Posterior cingulate gyrus (tissue), 11 donors: ENCODE measurements at places on chromosomes 6 and 20.

DNA sequence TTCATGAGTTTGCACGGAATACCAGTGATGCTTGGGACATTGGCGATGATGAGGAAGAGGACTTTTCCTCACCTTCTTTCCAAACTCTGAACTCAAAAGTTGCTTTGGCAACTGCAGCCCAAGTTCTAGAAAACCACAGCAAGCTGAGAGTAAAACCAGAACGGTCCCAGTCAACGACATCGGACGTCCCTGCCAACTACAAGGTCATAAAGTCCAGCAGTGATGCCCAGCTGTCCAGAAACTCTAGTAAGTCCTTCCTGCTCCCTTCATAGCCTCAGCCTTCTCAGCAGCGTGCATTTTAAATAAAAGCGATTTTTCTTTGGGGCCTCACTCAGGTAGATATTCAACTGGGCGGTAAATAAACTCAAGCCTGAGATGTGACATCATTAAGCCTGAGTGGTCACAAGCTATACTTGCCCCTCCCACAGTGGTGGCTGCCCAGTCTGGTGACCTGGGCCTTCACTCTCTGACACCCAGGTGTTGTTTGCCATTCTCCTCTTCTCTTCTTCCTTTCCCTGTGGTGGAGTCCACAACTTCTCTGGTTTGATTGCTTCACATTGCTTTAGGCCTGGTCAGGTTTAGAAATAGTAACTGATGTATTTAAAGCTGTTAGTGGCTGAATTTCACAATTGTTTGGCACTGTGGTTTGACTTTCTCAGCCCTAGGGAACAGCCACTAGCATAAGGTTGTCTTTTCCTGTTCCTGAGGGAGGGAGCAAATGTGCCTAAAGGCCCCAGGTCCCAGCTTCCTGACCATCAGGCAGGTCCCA lies 21.6 kb upstream of the TMEM217 start:
- DNase-seq: no peak

DNA sequence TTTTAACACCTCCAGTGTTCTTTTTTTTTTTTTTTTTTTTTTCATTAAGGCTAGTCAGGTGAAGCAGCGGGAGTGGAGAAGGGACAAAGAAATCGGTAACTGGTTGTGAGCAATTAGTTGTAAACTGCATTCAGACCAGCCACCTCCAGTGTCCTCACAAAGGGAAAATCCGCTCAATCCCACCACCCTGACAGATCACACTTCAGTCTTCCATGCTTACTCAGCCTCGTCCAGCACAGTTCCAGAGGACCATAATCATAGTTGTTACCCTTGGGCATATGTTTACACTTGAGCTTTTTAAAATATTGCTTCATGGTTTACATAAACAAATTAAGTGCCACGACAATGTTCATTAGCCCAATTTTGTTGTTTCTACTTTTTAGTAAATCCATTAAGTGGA lies 10.2 kb downstream of the DYNLRB1 start:
- no peak for DNase-seq

GRCh38 chr6:159692303-159693127 lies 526 bp downstream of the SOD2 start:
- DNase-seq: peak; percentile 93

- DNase-seq: no peak
Observed at GRCh38 chr6:139030228-139030963, 1.9 kb downstream of the ABRACL start.

DNA sequence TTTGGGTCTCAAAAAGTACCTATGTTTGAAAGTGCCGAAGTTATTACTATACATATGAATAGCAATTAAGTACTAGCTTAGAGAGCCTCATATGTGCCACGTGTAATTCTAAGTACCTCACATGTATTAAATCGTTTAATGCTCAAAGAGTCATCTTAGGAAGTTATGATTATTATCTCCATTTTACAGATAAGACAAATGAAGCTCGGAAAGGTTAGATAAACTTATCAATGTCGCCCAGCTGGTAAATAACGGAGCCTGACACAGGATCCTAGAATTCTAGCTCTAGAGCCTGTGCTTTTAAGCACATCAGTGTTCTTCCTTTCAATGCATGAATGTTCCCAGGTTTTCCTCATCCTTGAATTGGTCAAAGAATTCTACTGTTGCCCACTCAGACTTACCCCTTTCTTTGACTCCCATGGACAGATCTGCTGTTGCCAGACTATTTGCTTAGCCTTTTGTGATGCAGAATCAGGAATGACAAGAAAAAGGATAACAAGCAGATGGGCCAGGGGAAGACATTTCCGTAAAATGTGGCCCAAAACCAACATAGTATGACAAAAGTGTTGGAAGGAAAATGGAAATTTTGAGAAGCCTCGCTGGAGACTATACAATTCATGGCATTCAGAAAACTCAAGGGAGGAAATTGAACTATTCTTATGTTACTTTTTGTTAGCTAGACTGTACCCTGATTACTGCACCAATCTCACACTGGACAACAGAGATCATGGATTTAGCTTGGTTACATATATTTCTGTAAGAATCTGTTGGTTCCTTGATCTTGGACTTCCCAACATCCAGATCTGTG lies 237.1 kb upstream of the CITED2 start:
- DNase-seq: no peak

DNA sequence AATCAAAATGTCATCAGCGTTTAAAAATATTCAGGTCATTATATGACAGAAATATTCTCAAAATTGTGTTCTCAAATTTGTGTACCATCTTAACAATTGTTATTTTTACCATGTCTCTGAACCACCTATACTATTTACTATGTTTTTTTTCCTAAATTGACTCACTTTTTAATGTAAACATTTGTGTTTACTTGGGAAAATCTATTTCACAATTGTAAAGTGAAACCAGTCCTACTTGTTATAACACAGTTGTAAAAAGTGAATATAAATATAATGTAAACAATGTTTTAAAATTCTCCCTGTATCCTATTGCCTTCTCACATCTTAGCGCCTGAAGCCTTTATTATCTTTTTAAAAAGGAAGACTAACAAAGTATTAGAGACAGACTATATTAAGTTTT lies 83.5 kb downstream of the ADGRG6 start:
- no peak for DNase-seq

GRCh38 chr6:56799989-56800388 lies 154.9 kb upstream of the BEND6 start:
- no peak for DNase-seq

DNA sequence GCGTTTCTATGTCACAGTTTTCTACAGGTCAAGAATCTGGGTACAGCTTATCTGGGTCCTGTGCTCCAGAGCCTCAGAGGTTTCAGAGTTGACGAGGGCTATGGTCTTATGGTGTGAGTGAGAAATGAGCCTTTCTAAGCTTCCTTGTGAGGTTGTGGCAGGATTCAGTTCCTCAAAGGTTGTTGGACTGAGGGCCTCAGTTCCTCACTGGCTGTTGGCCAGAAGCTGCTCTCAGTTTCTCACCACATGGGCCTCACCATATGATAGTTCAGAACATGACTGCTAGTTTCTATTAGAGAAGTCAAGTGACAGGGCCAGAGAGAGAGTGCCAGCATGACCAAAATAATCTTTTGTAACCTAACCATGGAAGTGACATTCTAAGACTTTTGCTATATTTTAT lies 96.1 kb downstream of the NUS1 start:
- DNase-seq: no peak

DNA sequence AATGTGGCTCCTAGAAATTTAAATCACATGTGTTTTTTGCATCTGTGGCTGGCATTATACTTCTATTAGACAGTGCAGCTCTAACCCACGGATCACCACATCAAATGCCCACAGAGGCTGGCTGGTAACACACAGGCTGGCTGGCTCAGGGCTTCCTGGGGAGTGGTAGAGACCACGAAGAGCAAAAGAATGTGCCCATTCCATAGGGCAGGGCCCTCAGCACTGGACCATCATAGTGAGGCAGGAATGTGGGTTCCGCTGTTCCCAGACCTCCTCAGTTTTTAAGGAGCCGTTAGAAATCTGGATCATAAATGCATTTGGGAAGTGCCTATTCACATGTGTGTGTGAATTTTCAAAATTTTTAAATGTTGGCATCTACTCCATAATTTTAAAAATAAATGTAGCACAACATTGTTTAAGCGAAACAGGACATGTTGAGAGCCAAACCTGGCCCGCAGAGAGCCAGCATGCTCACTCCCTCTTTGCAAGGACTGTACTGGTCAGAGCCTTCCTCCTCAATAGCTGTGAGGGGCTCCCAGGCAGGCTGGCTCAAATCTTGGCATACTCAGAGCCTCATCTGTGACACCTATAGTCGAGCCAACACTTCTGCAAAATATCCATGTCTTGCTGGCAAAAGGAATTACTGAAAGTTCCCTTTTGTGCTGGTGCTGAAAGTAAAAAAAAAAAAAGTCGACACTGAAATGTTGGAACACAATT lies 190.5 kb downstream of the FNDC1 start:
- no peak for DNase-seq

DNA sequence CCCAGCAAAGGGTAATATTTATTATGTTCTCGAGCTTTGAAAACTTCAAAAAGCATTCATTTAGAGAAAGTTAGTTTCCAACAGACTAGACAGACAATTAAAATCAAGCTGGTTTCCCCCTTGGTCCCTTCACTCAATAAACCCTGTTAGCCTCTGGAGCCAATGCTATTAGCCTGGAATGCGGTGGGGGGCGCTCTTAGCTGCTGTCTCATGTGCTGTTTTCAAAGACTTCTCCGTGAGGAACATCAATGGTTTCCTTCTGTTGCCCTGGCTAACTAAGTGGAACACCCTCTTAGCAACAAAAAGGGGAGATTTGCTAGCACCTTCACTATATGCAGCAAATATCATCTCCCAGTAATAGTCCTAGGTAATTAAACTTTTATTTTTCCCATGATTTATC lies 86.4 kb downstream of the LY86 start:
- DNase-seq: no peak

DNA sequence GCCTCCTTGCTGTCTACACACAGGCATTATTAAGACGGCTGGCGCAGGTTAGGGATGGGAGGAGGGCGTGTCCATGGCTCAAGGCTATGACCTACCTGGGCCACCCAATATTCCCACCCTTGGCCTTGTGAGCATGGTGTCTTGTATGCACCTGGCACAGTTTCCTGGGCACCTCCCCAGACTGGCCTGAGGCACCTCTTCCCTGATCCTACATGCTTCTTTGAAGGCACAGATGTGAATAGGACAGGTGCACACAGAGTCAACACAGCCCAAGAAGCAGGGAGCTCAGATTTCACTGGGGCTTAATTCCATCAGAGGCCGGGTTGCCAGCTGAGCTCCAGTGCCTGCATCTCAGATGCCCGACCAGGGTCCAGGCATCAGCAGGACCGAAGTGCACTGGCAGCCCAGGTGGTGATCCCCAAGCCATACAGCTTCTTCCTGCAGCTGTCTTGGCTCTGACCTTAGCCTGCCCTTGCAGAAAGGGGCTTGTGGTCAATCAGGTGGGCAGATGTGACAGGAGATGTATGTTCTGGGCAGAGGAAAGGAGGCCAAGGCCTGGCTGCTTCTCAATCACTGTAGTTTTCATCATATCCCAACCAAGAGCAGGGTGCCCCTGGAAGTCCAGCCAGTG lies 287.7 kb downstream of the CLIC5 start:
- no peak for DNase-seq
